ENCODE measurements at places on chromosomes 2 and 18. TPM values are rescaled to one million over a fixed set of nuclear protein-coding genes. Genes with fewer than 3 reads are reported as not detected.
A peak's percentile ranks its signal among the peaks of the same experiment; 100 is the strongest.

The CIB4 gene
- total RNA-seq: not detected

DNA sequence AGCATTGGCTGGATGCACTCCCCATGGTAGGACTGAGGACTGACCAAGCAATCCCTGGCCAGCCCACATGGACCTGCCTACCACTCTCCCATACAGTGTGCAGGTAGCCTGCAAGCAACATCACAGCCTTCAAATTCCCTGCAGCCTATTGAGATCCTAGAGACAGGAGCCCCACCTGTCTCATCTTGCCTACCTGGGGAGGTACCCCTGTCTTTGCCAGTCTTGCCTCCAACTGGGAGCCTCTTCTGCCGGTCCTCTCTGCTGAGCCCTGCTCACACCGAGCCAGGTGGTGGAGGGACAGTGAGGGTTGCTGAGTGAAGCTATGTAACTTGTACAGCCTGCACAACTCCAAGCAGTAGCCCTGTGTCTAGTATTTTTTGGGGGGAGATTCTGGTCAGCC, 29.9 kb downstream of the TTC32 start:
- no peak overlapping the region for H3K4me3 ChIP-seq
- DNase-seq: no peak
- no peaks in the 10 kb centered on the region for H3K36me3 ChIP-seq
- H3K27me3 ChIP-seq: no peaks in the 10 kb centered on the region

The DLX1 gene
- total RNA-seq: 0.87 TPM

DNA sequence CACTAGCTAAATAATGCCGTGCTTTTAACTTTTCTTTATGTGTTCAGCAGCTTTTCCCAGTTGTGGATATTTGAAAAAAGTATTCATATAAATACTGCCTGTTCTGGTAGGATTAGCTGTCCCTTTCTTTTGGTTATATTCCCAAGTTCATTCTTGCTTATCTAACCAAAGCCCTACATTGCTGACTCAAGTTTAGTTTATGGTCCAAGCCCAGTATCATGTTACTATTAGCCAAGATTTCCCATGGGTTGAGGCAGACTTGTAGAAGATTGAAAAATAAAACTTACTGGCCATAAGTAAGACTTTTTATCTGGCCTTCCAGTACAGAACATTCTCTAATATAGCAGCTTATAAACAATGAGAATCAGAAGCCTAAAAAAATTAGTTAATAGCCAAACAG, 49.7 kb upstream of the NFE2L2 start:
- DNase-seq: no peak
- H3K27ac ChIP-seq: no peak overlapping the region
- H3K36me3 ChIP-seq: no peaks in the 10 kb centered on the region
- H3K4me3 ChIP-seq: no peak overlapping the region
- H3K27me3 ChIP-seq: peaks cover 1% of the 10 kb centered on the region

The CIDEA gene
- total RNA-seq: 0.97 TPM

The AGXT gene
- not detected for total RNA-seq

DNA sequence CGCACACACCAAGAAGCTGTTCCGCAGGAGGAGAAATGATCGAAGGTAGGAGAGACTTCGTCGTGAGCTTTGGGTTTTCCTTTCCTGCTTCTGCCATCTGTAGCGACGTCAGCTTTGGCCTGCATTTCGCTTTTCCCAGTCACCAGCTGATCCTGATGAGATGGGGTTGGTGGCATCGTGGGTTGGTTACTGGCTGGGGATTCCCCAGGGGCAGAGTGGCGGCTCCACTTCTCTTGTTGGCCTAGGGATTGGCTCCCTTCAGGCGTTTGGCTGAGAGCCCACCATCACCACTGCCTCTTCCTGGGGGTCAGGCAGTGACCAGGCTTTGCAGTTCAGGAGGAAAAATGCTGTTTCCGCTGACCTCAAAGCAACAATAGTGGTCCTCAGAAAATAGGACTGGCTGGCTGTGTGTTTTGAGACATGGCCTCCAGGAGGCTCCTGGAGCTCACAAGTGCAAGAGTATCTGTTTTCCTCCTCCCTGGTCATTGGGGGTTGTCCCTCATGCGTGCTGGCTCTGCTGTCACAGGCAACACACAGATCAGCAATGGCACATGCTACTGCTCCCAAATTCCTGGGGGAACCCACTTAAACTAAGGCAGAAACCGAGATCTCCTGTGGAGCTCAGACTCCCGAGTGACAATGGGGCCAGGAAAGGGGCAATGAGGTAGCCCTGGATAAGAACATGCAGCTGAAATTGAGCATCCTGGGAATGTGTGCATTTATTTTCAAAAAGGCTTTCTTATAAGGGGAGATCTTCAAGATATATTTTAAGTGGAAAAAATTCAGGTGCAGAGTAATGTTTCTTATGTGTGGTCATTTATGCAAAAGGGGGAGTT, 173.0 kb downstream of the CTIF start:
- peaks cover 10% of the 10 kb centered on the region for H3K27me3 ChIP-seq
- no peak overlapping the region for H3K4me3 ChIP-seq
- H3K4me1 ChIP-seq: peaks cover 78% of the 10 kb centered on the region
- no peak overlapping the region for H3K27ac ChIP-seq
- peak; percentile 33 for DNase-seq

The EGR4 gene
- 0.15 TPM for total RNA-seq

DNA sequence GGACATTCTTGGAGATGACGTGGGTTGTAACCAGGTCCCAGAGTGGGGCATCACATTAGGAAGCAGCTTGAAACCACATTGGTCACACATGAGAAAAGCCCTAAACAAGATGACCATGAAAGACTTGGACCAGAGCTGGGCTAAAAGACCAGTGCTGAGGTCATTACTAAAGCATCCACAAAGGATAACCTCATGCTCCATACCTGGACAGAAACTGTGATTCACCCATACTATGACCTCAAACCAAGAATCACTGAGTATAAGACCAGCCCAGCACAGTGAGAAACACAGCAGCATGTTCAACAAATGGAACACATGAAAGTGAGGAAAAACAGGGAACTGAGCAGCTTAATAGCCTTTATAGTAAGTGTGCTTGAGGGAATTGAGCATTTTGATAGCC, 635.5 kb upstream of the NETO1 start:
- no peak overlapping the region for H3K4me3 ChIP-seq
- H3K4me1 ChIP-seq: no peaks in the 10 kb centered on the region
- no peaks in the 10 kb centered on the region for H3K36me3 ChIP-seq

The TTN gene
- 3.8 TPM for total RNA-seq

The OTOS gene
- total RNA-seq: not detected

- no peaks in the 10 kb centered on the region for H3K27me3 ChIP-seq
- no peak overlapping the region for H3K27ac ChIP-seq
- no peak overlapping the region for H3K4me3 ChIP-seq
These were observed 327.1 kb downstream of the GALNT13 start for GRCh38 chr2:154198866-154199265.

DNA sequence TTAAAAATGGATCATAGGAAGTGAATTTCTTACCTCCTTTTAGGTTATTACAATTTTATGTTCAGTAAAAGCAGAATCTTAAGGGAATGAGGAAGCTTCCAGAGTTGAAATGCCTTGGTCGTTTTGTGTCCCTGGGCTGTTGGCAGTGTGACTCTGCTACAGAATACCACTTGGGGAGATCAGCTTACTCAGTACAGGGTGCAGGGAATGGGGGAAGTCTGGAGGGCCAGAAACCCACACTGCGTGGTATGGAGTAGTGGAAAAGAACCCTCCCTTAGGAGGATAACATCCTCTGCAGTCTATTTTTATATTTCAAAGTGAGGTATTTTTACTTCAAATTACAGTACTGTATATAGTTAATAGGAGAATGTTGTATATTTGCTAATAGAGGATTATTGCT, 51.1 kb downstream of the R3HDM1 start:
- no peak overlapping the region for H3K4me3 ChIP-seq
- H3K4me1 ChIP-seq: no peaks in the 10 kb centered on the region
- DNase-seq: no peak
- H3K27ac ChIP-seq: no peak overlapping the region
- H3K27me3 ChIP-seq: no peaks in the 10 kb centered on the region

DNA sequence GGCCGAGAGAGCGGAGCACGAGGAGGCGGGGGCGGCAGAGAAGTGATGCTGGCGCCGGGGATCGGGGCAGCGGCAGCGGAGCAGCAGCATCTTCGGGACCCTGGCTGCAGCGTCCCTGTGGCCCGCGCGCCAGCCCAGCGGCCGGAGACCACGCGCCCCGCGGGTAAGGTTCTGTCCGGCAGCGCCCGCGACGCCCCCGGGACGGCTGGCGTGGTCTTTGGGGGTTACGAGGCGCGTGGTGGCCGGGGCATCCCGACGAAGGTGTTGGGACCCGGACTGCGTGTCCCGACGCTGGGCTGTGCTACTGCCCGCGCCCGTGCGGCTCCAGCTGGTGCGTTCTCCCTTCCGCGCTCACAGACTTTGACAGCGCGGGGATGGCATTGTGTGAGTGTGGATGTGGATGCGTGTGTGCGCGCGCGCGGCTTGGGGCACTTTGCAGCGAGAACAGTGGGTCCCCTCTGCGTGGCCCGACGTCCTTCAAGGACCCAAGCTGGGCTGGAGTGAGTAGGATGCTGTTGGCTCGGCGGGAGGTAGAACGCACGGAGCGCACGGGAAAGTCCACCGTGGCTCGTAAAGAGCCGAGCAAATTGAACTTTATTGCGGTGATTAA, 405.0 kb downstream of the XIRP2 start:
- H3K27me3 ChIP-seq: peaks cover 3% of the 10 kb centered on the region
- peak; percentile 26 for DNase-seq
- peak overlapping the region; percentile 92 for H3K4me3 ChIP-seq
- no peaks in the 10 kb centered on the region for H3K36me3 ChIP-seq
- H3K27ac ChIP-seq: no peak overlapping the region

- no peak for DNase-seq
- no peak overlapping the region for H3K4me3 ChIP-seq
These were observed 61.2 kb downstream of the LRPPRC start for GRCh38 chr2:43934567-43934966.

GRCh38 chr2:53740170-53740569, 27.4 kb upstream of the CHAC2 start:
- H3K4me1 ChIP-seq: peaks cover 22% of the 10 kb centered on the region
- H3K36me3 ChIP-seq: peaks cover 4% of the 10 kb centered on the region
- H3K4me3 ChIP-seq: no peak overlapping the region
- no peak overlapping the region for H3K27ac ChIP-seq
- H3K27me3 ChIP-seq: no peaks in the 10 kb centered on the region
- no peak for DNase-seq

- H3K4me3 ChIP-seq: no peak overlapping the region
- no peak overlapping the region for H3K27ac ChIP-seq
- DNase-seq: no peak
- H3K27me3 ChIP-seq: no peaks in the 10 kb centered on the region
- H3K36me3 ChIP-seq: no peaks in the 10 kb centered on the region
These were observed 49.2 kb upstream of the GPR155 start for GRCh38 chr2:174535757-174536703.

- peaks cover 10% of the 10 kb centered on the region for H3K27me3 ChIP-seq
- H3K27ac ChIP-seq: no peak within 1 kb of the TSS
- DNase-seq: peak; percentile 47
- H3K4me1 ChIP-seq: peaks cover 6% of the 10 kb centered on the region
- H3K4me3 ChIP-seq: peak within 1 kb of the TSS; percentile 86
These were observed at the start of gene RAPGEF4 for GRCh38 chr2:172735582-172736423. RAPGEF4 (plus strand) TSS chr2:172735845; CDS start chr2:172735984, 139 bp downstream.

The PIKFYVE gene
- 52.7 TPM for total RNA-seq

The FARSB gene
- total RNA-seq: 11.9 TPM

The HES6 gene
- 5.0 TPM for total RNA-seq

GRCh38 chr2:220227266-220227920, 600.0 kb downstream of the SLC4A3 start:
- no peak overlapping the region for H3K4me3 ChIP-seq
- no peak overlapping the region for H3K27ac ChIP-seq
- no peaks in the 10 kb centered on the region for H3K36me3 ChIP-seq
- DNase-seq: no peak
- H3K4me1 ChIP-seq: no peaks in the 10 kb centered on the region

GRCh38 chr18:41714872-41715271, 240.2 kb upstream of the PIK3C3 start:
- H3K4me1 ChIP-seq: no peaks in the 10 kb centered on the region
- no peaks in the 10 kb centered on the region for H3K27me3 ChIP-seq
- H3K36me3 ChIP-seq: no peaks in the 10 kb centered on the region

- H3K4me3 ChIP-seq: no peak overlapping the region
- no peaks in the 10 kb centered on the region for H3K36me3 ChIP-seq
- no peaks in the 10 kb centered on the region for H3K4me1 ChIP-seq
- no peaks in the 10 kb centered on the region for H3K27me3 ChIP-seq
- no peak for DNase-seq
These were observed 56.9 kb downstream of the RRM2 start for GRCh38 chr2:10179422-10179821.

DNA sequence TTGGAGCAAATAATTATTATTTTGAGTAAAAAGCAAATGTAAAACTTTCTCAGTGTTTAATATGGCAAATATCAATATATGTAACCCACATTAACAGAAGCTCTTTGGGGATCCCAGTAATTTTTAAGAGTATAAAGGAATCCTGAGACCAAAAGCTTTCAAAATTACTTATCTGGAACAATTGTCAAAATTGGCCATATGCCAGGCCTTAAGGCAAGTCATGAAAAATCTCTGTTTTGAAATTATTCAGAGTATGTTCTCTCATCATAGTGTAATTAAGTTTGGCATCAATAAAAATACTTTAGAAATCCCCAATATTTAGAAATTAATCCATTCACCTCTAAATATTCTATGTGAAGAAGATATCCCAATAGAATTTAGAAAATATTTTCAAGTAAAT, 225.3 kb upstream of the ARL4C start:
- H3K4me1 ChIP-seq: no peaks in the 10 kb centered on the region
- no peaks in the 10 kb centered on the region for H3K27me3 ChIP-seq
- H3K36me3 ChIP-seq: no peaks in the 10 kb centered on the region
- no peak overlapping the region for H3K27ac ChIP-seq
- no peak for DNase-seq

DNA sequence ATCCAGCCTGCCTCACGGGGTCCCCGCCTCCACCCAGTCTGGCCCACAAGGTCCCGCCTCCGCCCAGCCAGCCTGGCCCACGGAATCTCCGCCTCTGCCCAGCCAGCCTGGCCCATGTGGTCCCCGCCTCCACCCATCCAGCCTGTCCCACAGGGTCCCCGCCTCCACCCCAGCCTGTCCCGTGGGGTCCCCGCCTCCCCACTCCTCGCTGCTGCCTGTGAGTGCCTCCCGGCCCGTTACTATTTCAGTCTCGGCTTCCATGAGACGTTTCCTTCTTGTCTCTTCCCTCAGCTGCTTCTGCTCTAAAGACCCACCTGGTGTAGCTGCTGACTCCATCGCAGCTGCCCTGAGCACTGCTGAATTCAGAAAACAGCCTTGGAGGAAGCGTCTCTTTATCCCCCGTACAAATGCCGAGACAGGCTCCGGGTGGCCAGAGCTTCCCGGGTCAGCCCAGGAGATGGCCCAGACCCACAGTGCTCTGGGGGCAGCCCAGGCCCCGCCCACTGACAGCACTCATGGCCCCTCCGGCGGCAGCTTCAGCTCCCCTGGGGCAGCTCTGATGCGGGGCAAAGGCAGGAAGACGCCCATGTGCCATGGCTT, 69.8 kb downstream of the NFATC1 start:
- peaks cover 4% of the 10 kb centered on the region for H3K27me3 ChIP-seq
- no peak for DNase-seq
- no peak overlapping the region for H3K27ac ChIP-seq
- H3K4me3 ChIP-seq: no peak overlapping the region
- H3K4me1 ChIP-seq: peaks cover 5% of the 10 kb centered on the region
- H3K36me3 ChIP-seq: peaks cover 22% of the 10 kb centered on the region

Measured in endothelial cell (in vitro differentiated cells).